Upper lobe of left lung (tissue), 6 donors: ENCODE measurements at places on chromosomes 2 and 18. TPM values are rescaled to one million over a fixed set of nuclear protein-coding genes. Genes with fewer than 3 reads are reported as not detected.

DNA sequence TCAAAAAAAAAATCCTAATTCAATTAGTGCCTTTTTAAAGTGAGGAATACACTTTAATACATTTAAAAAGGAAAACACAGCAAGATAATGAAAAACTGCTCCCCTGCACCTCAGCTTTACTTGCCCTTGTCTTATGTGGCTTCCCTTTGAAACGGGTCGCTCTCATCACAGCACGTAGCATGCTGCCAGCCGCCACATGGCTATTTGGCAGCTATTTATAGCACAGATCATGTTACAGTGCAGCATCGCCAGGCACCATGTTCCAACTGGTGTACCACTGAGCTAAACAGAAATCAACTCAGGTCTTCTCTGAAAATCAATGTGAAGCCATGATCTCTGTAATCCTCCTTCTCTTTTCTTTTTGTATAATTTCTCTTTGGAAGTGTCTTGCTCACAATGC lies 65.1 kb downstream of the TMEM182 start:
- H3K4me1 ChIP-seq, result no peaks in the 10 kb centered on the region
- H3K27me3 ChIP-seq, result no peaks in the 10 kb centered on the region
- DNase-seq, result no peak
- no peak overlapping the region for H3K4me3 ChIP-seq
- H3K36me3 ChIP-seq, result no peaks in the 10 kb centered on the region

The DNAH6 gene
- 4.0 TPM for total RNA-seq

DNA sequence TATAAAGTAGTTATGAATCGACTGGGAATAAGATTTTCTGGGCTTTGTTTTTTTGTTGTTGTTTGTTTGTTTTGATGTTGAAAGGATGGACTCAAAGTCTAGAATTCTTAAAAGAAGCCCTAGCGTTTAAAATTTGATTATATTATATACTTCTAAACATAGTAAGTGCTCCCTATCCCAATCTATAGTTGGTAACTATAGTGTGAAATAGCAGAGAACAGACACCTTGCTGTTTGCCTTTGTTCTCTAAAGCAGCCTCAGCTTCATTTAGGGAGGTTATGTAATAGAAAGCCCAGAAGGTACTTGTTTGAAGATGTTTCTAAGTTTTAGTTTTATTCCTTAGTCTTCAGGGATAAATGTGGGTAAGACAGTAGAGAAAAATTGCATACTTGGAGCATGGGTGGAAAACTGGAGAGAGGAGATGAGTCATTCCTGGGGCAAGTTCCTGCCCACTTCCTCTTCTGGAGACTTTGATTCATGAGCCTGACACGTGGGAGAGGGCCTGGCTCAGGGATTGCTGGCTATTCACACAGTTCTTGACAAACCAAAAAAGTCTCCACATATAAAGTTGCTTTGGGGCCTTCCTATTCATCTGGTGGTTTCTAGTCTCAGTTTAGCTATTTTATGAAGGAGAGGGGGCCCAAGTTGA lies 131.9 kb downstream of the MYO1B start:
- no peak overlapping the region for H3K27ac ChIP-seq
- peaks cover 8% of the 10 kb centered on the region for H3K36me3 ChIP-seq
- DNase-seq, result no peak
- H3K27me3 ChIP-seq, result no peaks in the 10 kb centered on the region
- peaks cover 14% of the 10 kb centered on the region for H3K4me1 ChIP-seq

The NT5DC4 gene
- 0.83 TPM for total RNA-seq

The MARCHF4 gene
- not detected for total RNA-seq

- no peaks in the 10 kb centered on the region for H3K4me1 ChIP-seq
- DNase-seq, result no peak
- H3K4me3 ChIP-seq, result no peak overlapping the region
- no peaks in the 10 kb centered on the region for H3K27me3 ChIP-seq
- peaks cover 8% of the 10 kb centered on the region for H3K36me3 ChIP-seq
Measured at GRCh38 chr2:17672583-17673317, 80.9 kb downstream of the SMC6 start.

The LYPD6B gene
- not detected for total RNA-seq

The GCG gene
- total RNA-seq, result not detected

The ARHGAP28 gene
- total RNA-seq, result 18.9 TPM

- DNase-seq, result no peak
- H3K36me3 ChIP-seq, result no peaks in the 10 kb centered on the region
- H3K27me3 ChIP-seq, result no peaks in the 10 kb centered on the region
- H3K4me3 ChIP-seq, result no peak overlapping the region
Measured at GRCh38 chr2:142883526-142883925, 6.1 kb downstream of the KYNU start.
